Aorta (tissue), 5 donors: ENCODE measurements at places on chromosomes 7 and 10. TPM values are rescaled to one million over a fixed set of nuclear protein-coding genes. Genes with fewer than 3 reads are reported as not detected.

Gene NEUROG3
- total RNA-seq = not detected

Gene EPDR1
- 39.0 TPM for total RNA-seq

Gene ARHGAP19
- total RNA-seq = 9.0 TPM

Gene GPR15LG
- total RNA-seq = not detected

Gene NCF1
- total RNA-seq = 16.4 TPM

Gene ARHGAP22
- total RNA-seq = 29.1 TPM

Gene AGR3
- not detected for total RNA-seq

Gene EPO
- not detected for total RNA-seq

DNA sequence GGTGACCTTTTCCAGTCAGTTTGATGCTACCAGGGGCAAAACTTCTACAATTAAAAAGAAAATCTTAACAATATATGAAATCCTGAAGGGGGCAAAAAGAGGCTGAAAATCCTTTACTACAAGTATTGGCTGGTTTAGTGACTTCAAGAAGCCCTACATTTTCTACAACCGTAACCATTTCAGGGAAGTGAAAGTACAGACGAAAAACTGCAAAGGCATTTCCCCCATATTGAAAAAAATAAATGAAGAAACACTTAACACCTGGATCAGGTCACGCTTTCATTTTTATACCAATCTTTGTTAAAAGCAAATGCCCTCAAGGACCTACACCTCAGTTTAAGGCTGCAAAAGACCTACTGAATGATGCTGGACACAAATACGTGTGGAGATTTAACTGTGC lies 38.6 kb downstream of the IL6 start:
- no peaks in the 10 kb centered on the region for H3K36me3 ChIP-seq
- DNase-seq = no peak
- H3K4me1 ChIP-seq = no peaks in the 10 kb centered on the region
- H3K27me3 ChIP-seq = no peaks in the 10 kb centered on the region
- H3K4me3 ChIP-seq = no peak overlapping the region

DNA sequence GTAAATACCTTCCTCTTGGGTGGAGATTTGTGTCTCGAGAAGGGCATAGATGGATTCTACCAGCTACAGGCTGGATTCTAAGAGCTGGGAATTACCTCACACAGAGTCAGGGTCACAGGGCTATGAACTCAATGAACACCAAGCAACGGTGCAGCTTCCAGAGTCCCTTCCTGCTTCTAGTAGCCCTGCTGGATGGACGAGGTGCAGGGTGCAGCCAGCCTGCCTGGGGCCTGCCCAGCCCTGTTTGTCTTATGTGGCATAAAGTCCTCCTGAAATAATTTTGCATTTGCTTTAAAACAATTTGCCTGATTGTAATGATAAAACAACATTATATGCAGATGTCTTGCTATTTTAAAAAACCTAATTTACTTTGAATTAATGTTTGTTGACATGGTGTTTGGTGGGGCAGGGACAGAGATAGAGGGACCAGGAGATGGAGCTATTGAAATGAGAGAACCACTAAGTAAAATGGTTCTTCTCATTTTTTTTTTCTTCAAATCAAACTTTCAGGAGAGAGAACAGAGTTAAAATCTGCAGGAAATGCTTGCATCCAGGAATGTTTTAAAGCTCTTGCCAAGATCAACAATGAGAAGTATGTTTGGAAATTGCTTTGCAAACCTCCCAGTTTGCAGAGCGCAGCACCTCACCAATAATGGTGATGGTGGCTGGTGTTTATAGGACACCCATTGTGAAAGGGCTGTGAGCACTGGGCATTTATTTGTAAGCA lies 305.4 kb upstream of the PODXL start:
- H3K27ac ChIP-seq = no peak overlapping the region
- no peaks in the 10 kb centered on the region for H3K4me1 ChIP-seq
- H3K4me3 ChIP-seq = no peak overlapping the region
- H3K36me3 ChIP-seq = no peaks in the 10 kb centered on the region

DNA sequence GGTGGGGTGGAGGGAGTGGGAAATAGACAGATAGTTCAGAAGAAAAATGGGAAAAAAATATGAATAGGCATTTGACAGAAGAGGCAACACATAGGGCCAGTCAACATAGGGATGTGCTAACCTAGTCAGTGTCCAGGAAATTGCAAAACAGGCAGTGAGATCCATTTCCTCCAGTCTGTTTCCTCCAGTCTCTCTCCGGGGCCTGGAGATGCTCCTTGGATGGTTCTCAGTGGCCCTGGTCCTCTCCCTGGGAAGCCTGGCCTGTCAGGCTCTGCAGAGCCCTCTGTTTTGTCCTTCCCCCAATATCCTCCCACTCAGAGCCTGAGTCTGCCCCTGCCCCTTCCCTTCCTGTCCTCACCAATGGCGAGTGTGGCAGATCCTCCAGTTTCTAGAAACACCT lies 52.6 kb downstream of the SYPL1 start:
- no peak overlapping the region for H3K27ac ChIP-seq
- H3K4me1 ChIP-seq = no peaks in the 10 kb centered on the region
- H3K4me3 ChIP-seq = no peak overlapping the region
- DNase-seq = no peak
- no peaks in the 10 kb centered on the region for H3K27me3 ChIP-seq

DNA sequence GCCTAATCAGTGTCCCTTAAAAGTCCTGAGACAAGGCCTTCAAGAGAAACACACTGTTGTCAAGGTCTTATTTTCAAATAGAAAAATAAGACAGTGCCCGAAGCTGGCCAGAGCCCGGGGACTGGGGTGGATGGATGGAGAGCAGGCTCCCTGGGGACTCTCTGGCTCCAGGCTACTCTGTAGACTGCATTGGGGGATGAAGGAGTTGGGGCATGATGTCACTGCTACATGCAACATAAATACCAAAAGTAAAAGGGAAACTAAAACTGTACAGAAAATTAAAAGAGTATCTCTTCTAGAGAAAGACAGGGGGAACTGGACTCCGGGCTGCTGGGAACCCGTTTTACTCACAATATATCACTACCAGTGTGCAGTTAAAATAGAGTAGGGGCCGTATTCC lies 629.8 kb downstream of the KCNMA1 start:
- H3K27ac ChIP-seq = no peak overlapping the region
- H3K4me3 ChIP-seq = no peak overlapping the region
- peaks cover 11% of the 10 kb centered on the region for H3K36me3 ChIP-seq
- no peaks in the 10 kb centered on the region for H3K27me3 ChIP-seq
- H3K4me1 ChIP-seq = peaks cover 2% of the 10 kb centered on the region

GRCh38 chr10:52145636-52146035 lies 168.4 kb upstream of the DKK1 start:
- DNase-seq = no peak
- H3K4me3 ChIP-seq = no peak overlapping the region
- no peaks in the 10 kb centered on the region for H3K27me3 ChIP-seq
- H3K27ac ChIP-seq = no peak overlapping the region
- no peaks in the 10 kb centered on the region for H3K4me1 ChIP-seq

DNA sequence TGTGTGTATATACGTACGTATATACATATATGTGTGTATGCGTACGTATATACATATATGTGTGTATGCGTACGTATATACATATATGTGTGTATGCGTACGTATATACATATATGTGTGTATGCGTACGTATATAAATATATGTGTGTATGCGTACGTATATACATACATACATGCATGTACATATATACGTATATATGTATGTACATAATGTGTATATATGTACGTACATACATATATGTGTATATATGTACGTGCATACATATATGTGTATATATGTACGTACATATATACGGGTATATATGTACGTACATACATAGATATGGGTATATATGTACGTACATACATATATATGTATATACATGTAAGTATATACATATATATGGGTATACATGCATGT lies 332.1 kb downstream of the CRPPA start:
- no peak overlapping the region for H3K27ac ChIP-seq
- no peak for DNase-seq
- H3K36me3 ChIP-seq = no peaks in the 10 kb centered on the region
- H3K4me3 ChIP-seq = no peak overlapping the region

GRCh38 chr7:135758531-135758932 lies 9.9 kb upstream of the FAM180A start:
- H3K27me3 ChIP-seq = no peaks in the 10 kb centered on the region
- peak overlapping the region; percentile 97 for H3K27ac ChIP-seq
- H3K4me1 ChIP-seq = peaks cover 23% of the 10 kb centered on the region
- H3K36me3 ChIP-seq = no peaks in the 10 kb centered on the region
- H3K4me3 ChIP-seq = no peak overlapping the region

- no peaks in the 10 kb centered on the region for H3K4me1 ChIP-seq
- H3K36me3 ChIP-seq = no peaks in the 10 kb centered on the region
- H3K27me3 ChIP-seq = no peaks in the 10 kb centered on the region
- no peak overlapping the region for H3K27ac ChIP-seq
Observed at GRCh38 chr7:146479040-146479439, 362.4 kb downstream of the CNTNAP2 start.

DNA sequence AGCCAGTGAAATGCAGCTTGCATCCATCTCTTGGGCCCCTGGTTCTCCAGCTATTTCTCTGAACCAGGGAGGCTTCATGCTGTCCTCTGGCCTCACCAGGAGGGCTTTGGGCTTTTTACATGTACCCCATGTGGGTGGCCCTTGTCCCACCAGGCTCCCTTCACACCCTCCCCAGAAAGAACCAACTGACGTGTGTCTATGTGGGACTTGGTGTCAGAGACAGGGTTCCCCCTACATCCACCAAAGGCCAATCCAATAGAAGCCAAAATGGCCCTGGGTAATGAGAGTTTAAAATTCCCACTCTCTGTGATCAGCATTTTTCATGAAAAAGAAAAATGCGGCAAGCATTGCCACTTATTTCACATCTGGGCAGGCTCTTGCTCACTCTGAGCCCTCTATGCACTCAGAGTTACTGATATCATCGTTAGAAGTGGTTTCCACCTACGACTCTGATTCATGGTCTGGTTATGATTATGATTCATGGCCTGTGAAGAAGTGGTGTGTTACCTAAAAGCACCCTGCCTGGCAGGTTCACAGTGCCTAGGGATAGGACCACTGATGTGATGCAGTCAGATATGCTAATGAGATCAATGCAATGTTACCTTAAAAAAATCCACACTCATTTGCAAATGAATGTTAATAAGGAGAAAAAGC lies 133.5 kb downstream of the BUB3 start:
- no peaks in the 10 kb centered on the region for H3K4me1 ChIP-seq
- no peak for DNase-seq
- H3K4me3 ChIP-seq = no peak overlapping the region
- no peaks in the 10 kb centered on the region for H3K27me3 ChIP-seq
- H3K36me3 ChIP-seq = no peaks in the 10 kb centered on the region

- no peaks in the 10 kb centered on the region for H3K27me3 ChIP-seq
- H3K4me1 ChIP-seq = no peaks in the 10 kb centered on the region
- no peak for DNase-seq
- H3K4me3 ChIP-seq = no peak overlapping the region
Observed at GRCh38 chr7:30648744-30649540, 33.3 kb downstream of the CRHR2 start.

DNA sequence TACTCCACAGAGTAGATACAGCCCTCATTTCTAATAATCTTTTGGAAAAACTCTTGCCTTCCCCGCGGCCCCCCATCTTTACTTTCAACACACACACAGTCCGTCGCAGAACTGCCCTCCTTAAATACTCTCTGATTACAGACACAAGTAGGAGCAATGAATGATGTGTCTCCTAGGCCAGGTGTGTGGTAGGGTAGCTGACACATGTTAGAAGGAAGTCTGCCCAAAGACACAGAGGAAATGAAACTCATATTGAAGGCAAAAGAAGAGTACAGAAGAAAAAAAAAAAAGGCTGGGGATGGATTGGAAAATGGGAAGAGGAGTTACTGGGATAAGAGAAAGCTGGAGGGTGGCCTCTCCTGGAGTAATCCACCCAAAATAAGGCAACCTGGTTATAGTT lies 14.6 kb downstream of the OPALIN start:
- no peaks in the 10 kb centered on the region for H3K36me3 ChIP-seq
- no peak for DNase-seq
- H3K27me3 ChIP-seq = no peaks in the 10 kb centered on the region
- H3K4me1 ChIP-seq = no peaks in the 10 kb centered on the region
- H3K4me3 ChIP-seq = no peak overlapping the region

DNA sequence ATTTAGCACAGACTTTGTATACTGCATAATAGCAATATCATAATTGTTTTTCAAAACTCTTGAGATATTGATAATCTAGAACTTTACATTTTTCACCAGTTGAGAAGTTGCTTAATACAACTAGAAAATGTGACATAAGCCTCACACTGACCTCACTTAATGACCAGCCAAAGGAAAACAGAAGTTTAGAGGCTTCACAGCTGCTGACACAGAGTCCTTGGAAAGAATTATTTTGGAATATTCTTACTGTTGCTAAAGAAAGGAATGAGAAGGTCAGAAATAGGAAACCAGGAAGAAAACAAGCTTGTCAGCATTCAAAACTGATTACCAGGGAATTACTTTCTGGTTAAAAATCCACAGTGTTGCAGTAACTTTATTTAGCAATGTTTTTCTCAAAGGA lies 35.5 kb upstream of the WASL start:
- no peak overlapping the region for H3K4me3 ChIP-seq
- no peak overlapping the region for H3K27ac ChIP-seq
- DNase-seq = no peak
- no peaks in the 10 kb centered on the region for H3K4me1 ChIP-seq
- no peaks in the 10 kb centered on the region for H3K27me3 ChIP-seq

DNA sequence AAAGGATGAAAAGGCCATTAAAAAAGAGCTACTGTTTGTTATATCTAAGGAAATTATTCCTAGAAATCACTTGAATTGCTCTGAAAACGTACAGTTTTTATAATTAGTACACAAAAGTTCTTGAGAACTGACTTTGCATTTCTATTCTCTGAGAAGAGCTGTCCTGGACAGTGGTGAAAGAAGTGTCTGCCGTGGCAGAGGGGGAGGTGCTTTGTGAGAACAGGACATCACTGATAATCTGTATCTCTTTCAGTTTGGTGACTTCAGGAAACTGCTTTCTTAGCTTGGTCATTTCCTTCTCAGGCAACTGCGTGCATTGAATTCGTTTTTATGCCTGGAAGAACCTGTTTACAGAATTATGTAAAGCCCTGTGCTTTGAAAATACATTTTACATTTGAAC lies 52.1 kb downstream of the POLL start:
- H3K36me3 ChIP-seq = peaks cover 12% of the 10 kb centered on the region
- DNase-seq = no peak

DNA sequence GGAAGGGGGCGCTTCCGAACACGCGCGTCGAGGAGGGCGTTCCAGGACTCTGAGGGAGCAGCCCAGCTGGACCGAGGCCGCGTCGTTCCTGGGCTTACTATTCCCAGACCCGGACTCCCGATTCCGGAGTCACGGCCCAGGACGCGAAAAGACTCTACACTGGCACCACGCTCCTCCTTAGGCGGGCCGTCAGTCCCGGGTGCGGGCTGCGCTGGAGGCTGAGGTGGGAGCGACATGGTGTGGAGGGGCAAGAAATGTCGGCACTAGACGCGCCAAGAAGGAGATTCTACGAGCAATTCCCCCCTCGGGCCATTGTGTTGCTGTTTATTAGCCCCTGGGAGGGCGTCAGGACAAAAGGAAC lies 584 bp upstream of the RUNDC3B start:
- DNase-seq = peak; percentile 47
- H3K4me3 ChIP-seq = peak overlapping the region; percentile 60
- H3K27me3 ChIP-seq = no peaks in the 10 kb centered on the region
- no peak overlapping the region for H3K27ac ChIP-seq
- no peaks in the 10 kb centered on the region for H3K4me1 ChIP-seq

GRCh38 chr10:121260377-121260776 lies 337.9 kb downstream of the FGFR2 start:
- H3K36me3 ChIP-seq = no peaks in the 10 kb centered on the region
- no peak overlapping the region for H3K4me3 ChIP-seq
- no peaks in the 10 kb centered on the region for H3K4me1 ChIP-seq
- no peak overlapping the region for H3K27ac ChIP-seq

- DNase-seq = no peak
- no peaks in the 10 kb centered on the region for H3K36me3 ChIP-seq
- no peaks in the 10 kb centered on the region for H3K27me3 ChIP-seq
- H3K4me3 ChIP-seq = no peak overlapping the region
- no peak overlapping the region for H3K27ac ChIP-seq
Observed at GRCh38 chr10:128714644-128715415, 588.6 kb upstream of the MKI67 start.
